Fibroblast of upper back skin (primary cell): ENCODE measurements at places on chromosomes 3 and 15.

DNA sequence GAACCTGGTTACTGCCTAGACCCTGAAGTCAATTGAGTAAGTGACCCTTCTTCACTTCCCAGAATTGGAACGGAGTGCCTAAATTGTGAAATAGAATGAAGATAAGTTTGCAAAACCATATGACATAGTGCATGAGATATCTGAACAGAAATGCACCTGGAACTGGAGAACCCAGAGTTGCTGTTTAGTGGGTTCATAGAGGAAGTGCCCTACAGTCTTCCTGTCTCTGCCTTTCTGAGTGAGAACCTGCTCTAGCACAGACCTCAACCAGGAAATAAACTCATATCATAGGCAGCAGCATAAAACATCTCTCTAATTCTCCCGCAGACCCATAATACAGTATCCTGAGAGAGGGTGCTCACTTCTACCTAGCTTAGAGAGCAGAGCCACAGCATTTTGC lies 82.9 kb downstream of the EOMES start:
- DNase-seq: no peak

DNA sequence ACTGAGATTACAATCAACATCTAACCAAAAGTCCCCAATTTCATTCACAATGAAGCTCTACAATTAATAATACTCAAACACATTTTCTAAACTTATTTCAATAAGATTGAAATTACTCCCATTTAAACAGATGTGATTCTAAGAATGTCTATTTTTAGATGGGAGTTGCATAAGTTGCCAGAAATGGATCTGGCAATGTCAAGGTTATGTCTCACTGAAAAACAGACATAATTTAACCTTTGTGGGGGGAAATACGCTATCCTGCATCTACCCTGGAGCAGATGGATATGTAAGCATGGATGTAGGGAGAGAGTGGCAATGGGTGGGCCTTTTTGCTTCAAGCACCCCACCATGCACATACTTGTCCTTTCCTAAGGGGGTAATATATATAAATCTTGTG lies 6.7 kb upstream of the EIF1B start:
- DNase-seq: peak; percentile 23

DNA sequence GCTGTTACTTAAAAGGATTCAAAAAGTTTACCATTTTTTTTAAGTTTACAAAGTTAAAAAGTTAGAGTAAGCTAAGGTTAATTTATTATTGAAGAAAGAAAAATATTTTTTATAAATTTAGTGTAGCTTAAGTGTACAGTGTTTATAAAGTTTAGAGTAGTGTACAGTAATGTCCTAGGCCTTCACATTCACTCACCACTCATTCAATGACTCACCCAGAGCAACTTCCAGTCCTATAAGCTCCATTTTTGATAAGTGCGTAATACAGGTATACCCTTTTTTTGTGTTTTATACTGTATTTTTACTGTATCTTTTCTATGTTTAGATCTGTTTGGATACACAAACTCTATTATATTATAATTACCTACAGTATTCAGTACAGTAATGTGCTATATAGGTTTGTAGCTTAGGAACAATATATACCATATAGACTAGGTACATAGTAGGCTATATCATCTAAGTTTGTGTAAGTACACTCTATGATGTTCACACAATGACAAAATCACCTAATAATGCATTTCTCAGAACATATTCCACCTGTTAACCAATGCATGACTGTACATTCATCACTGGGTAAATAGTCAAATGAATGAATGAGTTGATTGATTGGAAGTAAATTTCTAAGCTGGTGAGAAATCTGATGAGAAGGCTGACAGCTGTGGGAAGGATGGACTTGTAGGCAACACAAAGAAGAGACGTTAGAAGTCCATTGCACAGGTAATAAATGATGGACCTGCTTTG lies 95.2 kb upstream of the CDIN1 start:
- peak; percentile 37 for DNase-seq

DNA sequence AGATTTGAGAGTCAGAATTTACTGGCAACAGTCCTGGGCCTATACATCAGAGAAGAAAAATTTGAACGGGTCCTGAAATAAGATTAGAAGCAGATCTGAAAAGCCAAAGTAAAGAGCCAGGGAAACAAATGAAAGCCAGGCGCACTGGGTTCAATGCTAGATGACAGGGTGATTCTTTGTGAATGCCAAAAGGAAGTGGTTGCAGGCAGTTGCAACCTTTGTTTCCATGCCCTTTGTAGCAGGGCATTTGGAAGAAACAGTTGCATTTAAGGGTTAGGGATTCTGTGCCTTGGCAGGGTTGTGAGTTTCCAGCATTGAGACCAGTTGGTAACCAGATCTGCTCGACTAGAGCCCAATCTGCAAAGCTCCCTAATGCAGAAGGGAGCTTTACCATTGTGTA lies 36.4 kb upstream of the MTHFS start:
- no peak for DNase-seq

- DNase-seq: peak; percentile 57
These were observed 50.1 kb downstream of the PCSK6 start for GRCh38 chr15:101439285-101439919.

DNA sequence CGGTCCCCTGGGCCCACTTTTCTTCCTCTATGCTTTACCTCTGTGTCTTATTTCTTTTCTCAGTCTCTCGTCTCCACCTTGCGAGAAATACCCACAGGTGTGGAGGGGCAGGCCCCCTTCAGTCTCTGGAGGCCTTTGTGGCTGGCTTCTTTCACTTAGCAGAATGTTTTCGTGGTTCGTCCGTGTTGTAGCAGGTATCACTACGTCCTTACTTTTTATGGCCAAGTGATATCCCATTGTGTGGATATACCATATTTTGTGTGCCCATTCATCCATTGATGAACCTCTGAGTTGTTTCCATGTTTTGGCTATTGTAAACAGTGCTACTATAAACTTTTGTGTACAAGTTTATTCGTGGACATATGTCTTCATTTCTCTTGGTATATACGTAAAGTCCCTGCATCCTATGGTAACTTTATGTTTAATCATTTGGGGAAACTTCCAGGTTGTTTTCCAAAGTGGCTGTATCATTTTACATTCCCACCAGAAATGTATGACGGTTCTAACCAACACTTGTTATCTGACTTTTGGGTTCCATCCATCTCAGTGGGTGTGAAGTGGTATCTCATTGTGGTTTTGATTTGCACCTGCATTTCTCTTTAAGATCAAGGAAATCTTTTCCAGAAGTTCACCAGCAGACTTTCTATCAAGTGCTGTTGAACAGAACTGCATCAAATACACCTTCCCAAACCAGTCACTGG lies 5.6 kb downstream of the PIGZ start:
- DNase-seq: no peak

GRCh38 chr3:194843556-194843955 lies 157.9 kb downstream of the FAM43A start:
- no peak for DNase-seq

- no peak for DNase-seq
These were observed 1.3 kb upstream of the LYSMD4 start for GRCh38 chr15:99734575-99734974.

DNA sequence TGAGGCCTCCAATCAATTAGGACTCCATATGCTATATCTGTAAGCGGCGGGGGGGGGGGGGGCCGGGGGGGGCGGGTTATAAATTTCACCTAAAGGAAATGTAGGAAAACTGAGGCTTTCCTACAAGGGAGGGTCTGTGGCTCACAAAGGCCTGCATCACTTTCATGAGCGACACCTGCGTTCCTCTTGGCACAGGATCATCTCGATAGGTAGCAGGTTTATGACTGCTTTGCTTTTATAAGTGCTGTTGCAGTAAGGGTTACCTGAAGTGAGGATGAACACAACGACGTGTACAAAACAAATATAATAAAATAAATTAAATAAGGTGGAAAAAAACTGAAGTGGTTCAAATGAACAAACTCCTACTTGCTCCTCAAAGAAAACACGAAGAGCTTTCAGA lies 194.3 kb downstream of the FOXP1 start:
- DNase-seq: no peak

DNA sequence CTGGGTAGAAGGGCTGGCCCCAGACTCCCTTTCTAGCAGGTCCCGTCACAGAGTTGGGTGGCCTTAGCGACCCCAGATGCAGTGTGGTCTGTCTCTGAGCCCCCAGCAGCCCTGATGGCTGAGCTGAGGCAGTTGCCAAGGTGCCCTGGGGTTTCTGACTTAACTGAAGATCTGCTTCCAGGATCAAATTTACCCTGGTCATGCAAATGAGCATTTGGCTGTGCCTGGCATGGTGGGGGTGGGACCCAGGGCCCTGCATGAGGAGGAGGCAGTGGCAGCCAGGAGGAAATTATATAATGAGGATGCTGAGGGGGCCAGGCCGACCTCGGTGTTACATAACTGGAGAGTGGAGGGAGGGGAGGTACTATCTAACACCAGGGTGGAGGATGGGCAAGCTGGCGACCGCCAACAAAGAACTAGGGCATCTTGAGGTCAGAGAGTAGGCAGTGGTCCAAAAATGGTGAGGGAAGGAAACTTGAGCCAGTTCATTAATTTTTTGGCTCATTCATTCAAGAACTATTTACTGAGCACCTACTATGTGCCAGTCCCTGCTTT lies 16.4 kb downstream of the PLEKHO2 start:
- no peak for DNase-seq

GRCh38 chr3:3212781-3213440 lies 33.4 kb upstream of the CRBN start:
- DNase-seq: no peak

GRCh38 chr3:141100531-141101320 lies 49.6 kb downstream of the SPSB4 start:
- no peak for DNase-seq

DNA sequence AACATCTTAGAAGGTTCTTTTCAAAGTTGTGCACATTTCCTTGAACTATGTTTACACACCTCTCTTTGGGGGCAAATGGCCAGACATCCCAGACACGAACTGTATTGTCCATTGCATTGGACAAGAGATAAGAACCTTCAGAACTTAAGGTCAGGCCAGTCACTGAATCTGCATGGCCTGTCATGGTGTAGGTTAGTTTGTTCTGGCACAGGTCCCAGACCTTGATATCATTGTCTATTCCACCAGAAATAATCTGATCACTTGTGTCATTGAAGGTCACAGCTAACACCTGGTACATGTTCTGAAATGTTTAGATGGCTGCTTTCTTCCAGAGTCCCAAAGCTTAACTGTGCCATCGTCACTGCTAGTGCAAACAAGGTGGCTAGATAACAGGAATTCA lies 55.7 kb downstream of the KCNAB1 start:
- DNase-seq: no peak

DNA sequence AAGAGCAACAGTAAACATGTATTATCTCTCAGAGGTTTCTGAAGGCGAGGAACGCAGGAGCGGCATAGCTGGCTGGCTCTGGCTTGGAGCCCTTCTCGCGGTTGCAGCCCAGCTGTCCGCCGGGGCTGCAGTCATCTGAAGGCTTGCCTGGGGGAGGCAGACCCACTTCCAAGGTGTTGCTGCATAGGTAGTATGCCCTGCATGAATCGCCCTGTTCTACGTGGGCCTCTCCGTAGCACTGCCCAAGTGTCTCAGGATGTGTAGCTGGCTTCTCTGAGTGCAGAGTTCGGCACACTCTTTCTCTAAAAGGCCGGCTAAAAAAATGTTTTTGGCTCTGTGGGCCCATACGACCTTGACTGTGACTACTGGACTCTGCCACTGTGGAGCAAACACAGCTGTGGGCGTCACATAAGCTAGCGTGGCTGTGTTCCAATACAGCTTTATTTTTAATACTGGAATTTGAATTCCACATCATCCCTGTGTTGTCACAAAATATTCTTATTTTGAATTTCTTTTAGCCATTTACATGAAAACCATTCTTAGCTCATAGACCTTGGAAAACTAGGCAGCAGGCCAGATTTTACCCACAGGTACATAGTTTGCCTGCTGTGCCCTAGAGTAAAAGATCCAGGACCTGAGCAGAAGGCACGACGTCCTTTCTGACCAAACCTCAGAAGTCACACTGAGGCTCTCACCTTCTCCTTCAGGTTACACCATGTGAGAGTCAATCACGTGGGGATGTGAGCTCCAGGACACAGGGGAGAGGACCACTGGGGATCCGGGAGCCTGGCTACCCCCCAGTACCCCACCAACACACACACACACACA lies 55.9 kb downstream of the PGPEP1L start:
- no peak for DNase-seq

GRCh38 chr3:149266736-149267135 lies 45.1 kb upstream of the CP start:
- peak; percentile 76 for DNase-seq

DNA sequence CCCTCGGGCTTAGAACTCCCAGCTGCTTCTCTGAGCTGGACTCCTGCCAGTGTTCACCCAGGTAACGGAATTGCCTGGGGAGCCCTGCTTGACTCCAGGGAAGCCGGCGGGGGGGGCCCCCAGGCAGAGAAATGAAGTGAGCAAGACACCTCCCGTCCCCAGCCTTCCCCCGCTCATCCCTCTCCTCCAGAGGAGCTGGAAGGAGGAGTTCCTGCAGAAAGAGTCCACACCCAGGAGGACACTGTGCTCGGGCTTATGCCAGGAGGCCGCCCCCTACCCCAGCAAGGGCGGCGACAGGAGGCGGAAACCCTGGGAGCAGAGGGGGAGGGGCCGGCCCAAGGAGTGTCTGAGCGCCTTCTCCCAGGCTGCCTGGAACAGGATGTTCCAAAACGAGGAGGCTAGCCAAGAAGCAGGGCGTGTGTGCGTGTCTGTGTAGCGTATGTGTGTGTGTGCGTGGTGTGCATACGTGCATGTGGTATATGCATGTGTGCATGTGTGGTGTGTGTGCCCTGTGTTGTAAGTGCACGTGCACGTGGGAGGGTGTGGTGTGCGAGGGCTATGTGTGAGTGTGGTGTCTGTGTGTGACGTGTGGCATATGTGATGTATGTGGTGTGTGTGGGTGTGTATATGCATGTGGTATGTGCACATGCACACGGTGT lies 511.3 kb downstream of the SHQ1 start:
- DNase-seq: peak; percentile 77

GRCh38 chr3:55686426-55687254 lies 199.5 kb upstream of the WNT5A start:
- DNase-seq: peak; percentile 83

DNA sequence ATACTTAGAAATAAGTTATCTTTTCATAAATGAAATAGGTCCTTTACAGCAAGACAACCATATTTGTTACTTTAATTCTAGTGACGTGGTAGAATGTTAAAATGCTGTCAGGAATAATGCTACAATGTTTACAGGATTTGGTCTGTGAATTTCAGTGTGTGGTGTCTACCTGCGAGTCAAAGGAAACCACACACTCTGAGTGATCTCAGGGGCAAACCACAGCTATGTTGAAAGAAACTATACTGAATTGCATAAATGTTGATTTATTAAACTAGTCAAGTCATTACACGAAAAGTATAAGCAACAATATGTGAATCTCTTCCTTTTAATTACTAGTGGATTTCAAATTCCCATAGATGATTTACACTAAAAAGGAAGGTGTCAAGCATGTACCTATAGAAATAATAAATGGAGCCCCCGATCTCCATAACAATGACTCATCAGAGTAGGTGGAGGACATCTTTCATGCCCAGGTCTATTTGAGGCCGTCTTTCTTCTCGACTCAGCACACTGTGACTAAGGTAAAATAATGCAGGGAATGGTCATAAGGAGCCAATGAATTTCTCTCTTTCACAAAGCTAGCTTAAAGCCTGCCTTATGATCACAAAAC lies 463.0 kb downstream of the ERC2 start:
- peak; percentile 28 for DNase-seq

- no peak for DNase-seq
These were observed 173.4 kb downstream of the MCTP2 start for GRCh38 chr15:94404733-94405283.

GRCh38 chr15:56537881-56538280 lies 72.9 kb upstream of the MNS1 start:
- no peak for DNase-seq

GRCh38 chr3:17342119-17342518 lies 400.3 kb downstream of the TBC1D5 start:
- no peak for DNase-seq

GRCh38 chr15:88635318-88635717 lies 3.5 kb upstream of the ISG20 start:
- DNase-seq: no peak
